Frontal cortex (tissue), 4 donors: ENCODE measurements at places on chromosomes 11 and 22. TPM values are rescaled to one million over a fixed set of nuclear protein-coding genes. Genes with fewer than 3 reads are reported as not detected.

ST13 gene
- total RNA-seq = 178 TPM

DNA sequence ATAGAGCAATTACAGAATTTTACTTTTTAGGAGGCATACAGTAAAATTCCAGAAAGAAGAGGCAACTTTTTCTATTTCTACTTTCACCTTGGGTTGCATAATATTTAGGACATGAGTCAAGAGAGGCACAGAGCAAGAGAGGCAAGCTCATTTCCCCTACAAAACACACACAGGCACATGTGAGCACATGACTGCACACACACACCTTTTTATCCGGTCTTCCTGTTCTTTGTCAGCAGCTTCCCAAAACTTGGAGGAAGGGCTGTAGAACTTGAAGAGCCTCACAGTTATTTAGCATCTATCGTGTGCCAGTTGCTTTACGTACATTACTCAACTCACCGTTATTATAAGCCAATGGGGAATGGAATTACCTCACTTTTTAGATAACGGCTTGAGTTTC lies 37.8 kb upstream of the CCDC179 start:
- DNase-seq = no peak

GRCh38 chr22:45680932-45681700 lies 9.5 kb downstream of the ATXN10 start:
- no peak for DNase-seq

DNA sequence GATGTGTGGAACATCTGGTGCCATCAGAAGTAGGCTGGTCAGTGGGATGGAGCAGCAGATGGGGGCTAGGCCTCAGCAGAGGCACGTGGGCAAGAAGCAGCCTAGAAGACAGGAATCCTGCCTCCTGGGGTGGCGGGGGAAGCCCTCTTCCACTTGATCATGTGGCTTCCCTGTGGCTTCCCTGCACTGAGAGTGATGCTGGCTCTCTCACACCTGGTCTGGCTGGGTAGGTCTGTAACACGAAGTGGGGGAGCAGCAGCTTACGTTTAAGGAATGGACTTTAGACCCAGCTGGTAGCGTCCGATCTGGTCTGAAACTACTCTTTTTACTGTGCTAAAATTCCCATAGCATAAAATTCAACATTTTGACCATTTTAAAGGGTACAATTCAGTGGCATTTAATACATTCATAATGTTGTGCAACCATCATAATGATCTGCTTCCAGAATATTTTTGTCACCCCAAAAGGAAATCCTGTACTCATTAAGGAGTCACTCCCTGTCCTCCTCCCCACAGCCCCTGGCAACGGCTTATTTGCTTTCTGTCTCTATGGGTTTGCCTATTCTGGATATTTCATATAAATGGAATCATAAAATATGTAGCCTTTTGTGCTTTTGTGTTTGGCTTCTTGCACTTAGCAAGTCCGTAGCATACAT lies 21.7 kb downstream of the PTPN5 start:
- no peak for DNase-seq
